Stimulated activated CD8-positive, alpha-beta memory T cell treated with anti-CD3 and anti-CD28 coated beads, Interleukin-4, amount 100 ng/mL, for 1 hour (primary cell): ENCODE measurements at places on chromosomes 5 and 9.

GRCh38 chr5:112533362-112533761, 114.3 kb upstream of the EPB41L4A start:
- DNase-seq: no peak

- no peak for DNase-seq
Observed at GRCh38 chr9:100099722-100100042, 639 bp downstream of the INVS start.

DNA sequence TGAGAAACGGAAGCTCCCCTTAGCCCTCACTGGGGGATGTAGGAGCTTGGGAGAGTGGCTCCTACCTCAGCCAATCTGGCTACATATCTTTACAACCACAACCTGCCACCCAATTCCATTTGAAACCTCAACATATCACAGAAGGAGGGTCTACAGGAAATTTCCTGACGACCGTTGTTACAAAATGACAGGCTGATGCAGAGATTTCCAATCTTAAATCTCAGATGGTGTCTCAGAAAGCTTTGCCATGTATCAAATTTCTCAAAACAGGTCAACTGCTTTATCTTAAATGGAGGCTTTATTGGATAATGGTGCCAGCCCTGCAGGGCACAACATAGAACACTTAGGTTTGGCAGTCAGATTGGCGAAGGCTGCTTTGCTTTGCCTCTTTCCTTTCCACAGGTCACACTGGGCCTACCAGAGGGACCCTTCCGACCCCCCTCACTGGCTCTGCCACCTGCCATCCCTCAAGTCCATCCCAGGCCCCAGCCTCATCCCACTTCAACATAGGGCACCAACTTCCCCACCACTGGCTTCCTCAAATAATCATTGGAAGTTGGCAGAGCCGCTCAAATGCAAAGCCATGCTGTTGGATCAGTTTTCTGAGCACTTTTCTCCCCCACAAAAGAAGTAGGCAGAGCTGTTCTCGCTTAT, 11.1 kb upstream of the SPATA31E1 start:
- DNase-seq: no peak

GRCh38 chr5:133372293-133372937, 239.9 kb downstream of the FSTL4 start:
- DNase-seq: no peak

DNA sequence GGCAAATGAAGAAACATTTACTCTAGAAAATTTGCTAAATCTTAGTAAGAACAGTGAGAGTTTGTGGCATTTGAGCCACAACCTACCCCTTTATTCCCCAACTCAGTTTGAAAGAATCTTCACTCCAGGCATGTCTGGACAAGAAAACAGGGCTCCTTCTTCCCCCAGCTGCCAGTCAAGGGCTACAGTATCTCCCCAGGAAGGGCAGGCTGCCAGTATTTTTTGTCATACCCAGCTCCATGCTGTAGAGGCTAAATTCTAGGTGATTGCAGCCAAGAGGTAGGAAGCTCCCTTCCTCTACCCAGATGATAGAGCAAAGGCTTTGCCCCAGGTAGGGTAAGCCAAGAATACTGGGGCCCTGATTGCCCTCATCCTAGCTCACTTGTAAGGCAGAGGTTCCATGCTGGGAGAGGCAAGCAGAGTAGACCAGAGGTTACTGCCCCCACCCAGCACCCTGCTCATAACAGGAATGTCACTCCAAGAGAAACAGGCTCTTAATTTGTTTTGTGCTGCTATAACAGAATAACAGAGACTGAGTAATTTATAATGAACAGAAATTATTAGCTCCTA, 20.0 kb upstream of the GRPEL2 start:
- no peak for DNase-seq
